Upper lobe of left lung (tissue), 6 donors: ENCODE measurements at places on chromosomes 11 and 22. TPM values are rescaled to one million over a fixed set of nuclear protein-coding genes. Genes with fewer than 3 reads are reported as not detected.
A peak's percentile ranks its signal among the peaks of the same experiment; 100 is the strongest.

- no peak for DNase-seq
These were observed 13.4 kb downstream of the RAB36 start for GRCh38 chr22:23158516-23159290.

- no peak for DNase-seq
These were observed 53.6 kb downstream of the SCUBE1 start for GRCh38 chr22:43289531-43289963.

The RASD2 gene
- total RNA-seq, result 0.49 TPM

The CD248 gene
- total RNA-seq, result 5.2 TPM

DNA sequence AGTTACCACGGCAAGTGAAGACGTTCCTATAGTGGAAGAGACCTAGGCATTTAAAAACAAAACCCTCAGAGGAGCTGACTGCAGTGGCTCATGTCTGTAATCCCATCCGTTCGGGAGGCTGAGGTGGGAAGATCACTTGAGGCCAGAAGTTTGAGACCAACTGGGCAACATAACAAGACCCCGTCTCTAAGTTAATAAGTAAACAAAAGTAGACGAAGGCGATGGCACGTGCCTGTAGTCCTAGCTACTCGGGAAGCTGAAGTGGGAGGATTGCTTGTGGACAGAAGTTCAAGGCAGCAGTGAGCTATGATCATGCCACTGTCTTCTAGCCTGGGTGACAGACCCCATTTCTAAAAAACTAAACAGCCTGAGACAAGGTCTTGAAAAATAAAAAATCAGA is 3.8 kb upstream of the ADSL start:
- DNase-seq, result no peak

GRCh38 chr22:49257551-49257961 is 570.1 kb downstream of the BRD1 start:
- DNase-seq, result no peak

GRCh38 chr11:61082062-61082870 is 20.0 kb upstream of the CD5 start:
- DNase-seq, result peak; percentile 17

The NARS2 gene
- 16.4 TPM for total RNA-seq

- DNase-seq, result no peak
These were observed 61.3 kb downstream of the CABIN1 start for GRCh38 chr22:24072361-24072760.
